ENCODE measurements at places on chromosomes 3 and 15.
A peak's percentile ranks its signal among the peaks of the same experiment; 100 is the strongest.

GRCh38 chr15:30923429-30923828, 19.7 kb downstream of the FAN1 start:
- no peak for DNase-seq

DNA sequence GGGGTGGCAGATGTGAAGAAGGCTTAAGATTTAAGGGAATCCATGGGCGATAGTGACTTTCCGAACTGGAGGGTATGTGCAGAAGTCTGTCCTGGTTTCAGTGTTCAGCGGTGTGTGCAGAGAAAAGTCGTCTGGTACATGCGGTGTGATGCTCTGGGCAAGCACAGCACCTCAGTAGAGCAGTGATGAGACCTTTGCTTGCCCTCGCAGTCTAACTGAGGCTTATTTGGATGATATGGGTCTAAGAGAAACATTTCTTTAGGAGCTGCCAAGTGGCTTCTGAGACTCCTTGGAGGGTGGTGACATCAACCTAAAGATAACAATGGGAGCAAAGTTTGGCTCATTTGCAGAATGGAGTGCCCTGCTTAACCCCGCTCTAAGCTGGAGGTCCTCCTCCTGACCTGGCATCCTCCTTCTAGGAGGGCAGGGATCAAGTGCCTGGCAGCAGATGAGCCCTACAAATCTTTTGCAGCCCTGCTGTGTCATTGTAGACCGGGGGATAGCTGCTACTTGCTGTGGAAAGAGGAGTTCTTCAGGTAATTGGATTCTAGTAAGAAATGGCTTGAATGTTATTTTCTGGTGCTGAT, 228.1 kb upstream of the AZI2 start:
- no peak for DNase-seq

GRCh38 chr15:29765898-29766527, 56.3 kb downstream of the TJP1 start:
- DNase-seq: no peak

DNA sequence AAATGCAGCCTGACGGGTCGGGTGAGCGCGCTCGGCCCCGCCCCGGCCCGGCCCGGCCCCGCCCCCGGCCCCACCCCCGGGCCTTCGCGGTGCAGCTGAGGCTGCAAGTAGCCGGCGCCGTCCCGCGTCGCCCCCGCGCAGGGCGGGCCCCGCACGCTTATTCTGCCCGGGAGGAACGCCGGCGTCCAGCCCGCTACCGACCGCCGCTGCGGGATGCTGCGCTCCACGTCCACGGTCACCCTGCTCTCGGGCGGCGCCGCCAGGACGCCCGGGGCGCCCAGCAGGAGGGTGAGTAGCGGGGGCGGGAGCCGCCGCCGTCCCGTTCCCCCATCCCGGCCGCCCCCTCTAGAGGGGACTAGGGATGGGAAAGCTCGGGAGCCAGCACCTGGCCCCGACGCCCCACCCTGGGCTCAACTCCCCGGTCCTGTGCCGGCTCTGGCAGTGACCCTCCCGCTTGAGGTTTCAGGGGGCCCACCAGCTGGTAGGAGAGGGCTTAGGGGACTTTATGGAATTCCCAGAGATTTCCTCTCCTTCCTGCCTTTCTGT, at the start of gene MYZAP:
MYZAP (plus strand) TSS at position 83 of the 546 bp plus-strand sequence; CDS start at position 214, 131 bp downstream.
- DNase-seq: peak; percentile 6

- no peak for DNase-seq
Measured at GRCh38 chr15:81176291-81176893, 20.3 kb upstream of the IL16 start.

GRCh38 chr15:70687482-70687881, 75.9 kb downstream of the UACA start:
- DNase-seq: no peak

DNA sequence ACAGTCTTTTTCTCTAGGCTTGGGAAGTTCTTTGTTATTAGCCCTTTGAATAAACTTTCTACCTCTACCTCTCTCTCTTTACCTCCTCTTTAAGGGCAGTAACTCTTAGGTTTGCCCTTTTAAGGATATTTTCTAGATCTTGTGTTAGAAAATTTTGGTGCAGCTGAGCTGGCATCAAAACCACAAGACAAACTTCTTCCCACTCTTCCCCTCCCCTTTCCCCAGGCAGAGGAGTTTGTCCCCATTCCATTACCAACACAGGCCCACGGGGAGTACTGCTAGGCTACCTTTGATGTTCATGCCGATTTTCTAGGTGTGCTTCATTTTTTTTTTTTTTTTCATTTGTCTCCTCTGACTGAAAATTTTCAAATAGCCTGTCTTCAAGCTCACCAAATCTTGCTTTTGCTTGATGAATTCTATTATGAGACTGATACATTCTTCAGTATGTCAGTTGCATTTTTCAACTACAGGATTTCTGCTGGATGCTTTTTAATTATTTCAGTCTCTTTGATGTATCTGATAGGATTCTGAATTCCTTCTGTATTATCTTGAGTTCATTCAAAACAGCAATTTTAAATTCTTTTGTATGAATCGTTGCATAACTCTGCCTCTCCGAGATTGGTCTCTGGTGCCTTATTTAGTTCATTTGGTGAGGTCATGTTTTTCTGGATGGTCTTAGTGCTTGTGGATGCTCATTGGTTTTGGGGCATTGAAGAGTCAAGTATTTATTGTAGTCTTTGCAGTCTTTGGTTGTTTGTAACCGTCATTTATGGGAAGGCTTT, 112.0 kb downstream of the UBE2E2 start:
- DNase-seq: no peak

DNA sequence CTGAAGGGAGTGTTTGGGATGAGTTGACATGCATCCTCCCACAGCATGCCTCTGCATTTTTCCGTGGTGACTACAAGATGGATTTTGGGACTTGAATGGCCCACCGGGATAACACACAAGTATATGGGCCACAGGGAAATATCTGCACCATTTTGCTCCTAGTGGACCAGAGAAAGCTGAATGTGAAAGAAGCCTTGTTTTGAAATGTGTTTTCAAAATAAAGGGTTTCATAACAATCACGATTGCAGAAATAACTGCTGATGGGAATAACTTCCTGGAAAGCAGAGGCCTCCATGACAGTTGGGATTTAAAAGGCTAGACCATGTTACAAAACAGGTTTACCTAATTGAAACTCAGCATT, 77.5 kb upstream of the PRR23C start:
- no peak for DNase-seq

GRCh38 chr15:60390871-60391501, 6.8 kb downstream of the ANXA2 start:
- peak; percentile 25 for DNase-seq

DNA sequence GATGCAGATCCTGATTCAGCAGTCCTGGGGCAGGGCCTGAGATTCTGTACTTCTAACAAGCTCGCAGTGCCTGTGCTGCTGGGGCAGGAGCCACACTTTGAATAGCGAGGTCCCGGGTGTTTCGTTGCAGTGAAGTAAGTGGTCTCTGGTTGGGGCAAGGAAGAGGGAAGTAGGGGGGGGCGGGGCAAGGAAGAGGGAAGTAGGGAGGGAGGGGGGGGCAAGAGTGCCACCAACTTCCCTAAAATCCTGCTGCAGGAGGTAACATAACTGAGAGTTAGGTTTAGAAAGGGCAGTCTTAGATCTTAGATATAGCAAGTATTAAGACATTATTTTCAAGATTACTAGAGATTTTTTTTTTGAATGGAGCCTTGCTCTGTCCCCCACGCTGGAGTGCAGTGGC, 35.5 kb downstream of the CRTAP start:
- DNase-seq: no peak

GRCh38 chr15:36798366-36798765, 218.9 kb downstream of the CDIN1 start:
- DNase-seq: no peak

- DNase-seq: no peak
Measured at GRCh38 chr3:76310089-76310488, 524.7 kb upstream of the ZNF717 start.

Measured in hematopoietic multipotent progenitor cell treated with erythropoietin and hydrocortisone succinate and interleukin-3 and kit ligand, for 8 days (in vitro differentiated cells).